Amygdala (tissue), 56 donors: ENCODE measurements at places on chromosomes 5 and 9.

DNA sequence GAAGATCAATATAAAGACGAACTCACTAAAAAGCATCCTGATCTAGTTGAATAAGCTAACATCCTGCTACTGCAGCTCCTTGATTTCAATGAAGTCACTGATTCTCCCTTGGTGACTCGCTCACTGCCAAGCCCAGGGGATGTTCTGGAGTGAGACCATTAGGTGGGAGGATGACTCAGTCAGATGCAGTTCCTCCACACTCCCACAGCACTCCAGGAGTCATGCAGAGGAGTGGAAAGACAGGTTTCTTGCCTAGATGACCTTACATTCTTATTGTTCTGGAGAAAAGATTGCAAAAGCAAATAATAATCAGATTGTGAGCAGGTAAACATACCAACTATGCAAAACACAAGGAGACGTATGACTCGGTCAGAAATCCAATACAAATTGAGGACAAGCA lies 15.3 kb downstream of the GCNT4 start:
- DNase-seq, result no peak

DNA sequence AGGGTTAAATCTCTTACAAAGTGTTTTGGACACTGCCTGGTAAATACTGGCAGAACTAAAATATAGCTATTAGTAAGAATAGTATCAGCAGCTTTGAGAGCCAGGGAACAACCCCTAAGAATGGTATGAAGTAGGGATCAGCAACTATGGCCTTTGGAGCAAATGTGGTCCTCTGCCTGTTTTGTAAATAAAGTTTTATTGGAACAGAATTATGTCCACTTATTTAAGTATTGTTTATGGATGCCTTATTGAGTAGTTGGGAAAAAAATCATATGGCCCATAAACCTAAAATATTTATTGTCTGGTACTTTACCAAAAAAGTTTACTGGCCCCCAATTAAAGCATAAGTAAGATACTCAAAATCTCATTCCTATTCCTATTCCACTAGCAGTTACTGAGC lies 182.2 kb downstream of the PALM2AKAP2 start:
- DNase-seq, result no peak

- DNase-seq, result no peak
Observed at GRCh38 chr9:108021096-108021710, 531.6 kb upstream of the KLF4 start.

DNA sequence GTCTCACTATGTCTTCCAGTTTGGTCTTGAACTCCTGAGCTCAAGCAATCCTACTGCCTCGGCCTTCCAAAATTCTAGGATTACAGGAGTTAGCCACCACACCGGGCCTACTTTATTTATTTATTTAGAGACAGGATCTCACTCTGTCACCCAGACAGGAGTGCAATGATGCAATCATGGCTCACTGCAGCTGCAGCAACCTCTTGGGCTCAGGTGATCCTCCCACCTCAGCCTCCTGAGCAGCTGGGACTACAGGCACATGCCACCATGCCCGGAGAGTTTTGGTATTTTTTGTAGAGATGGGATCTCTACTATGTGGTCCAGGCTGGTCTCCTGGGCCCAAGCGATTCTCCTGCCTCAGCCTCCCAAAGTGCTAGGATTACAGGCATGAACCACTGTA lies 32.8 kb downstream of the PHAX start:
- DNase-seq, result no peak

DNA sequence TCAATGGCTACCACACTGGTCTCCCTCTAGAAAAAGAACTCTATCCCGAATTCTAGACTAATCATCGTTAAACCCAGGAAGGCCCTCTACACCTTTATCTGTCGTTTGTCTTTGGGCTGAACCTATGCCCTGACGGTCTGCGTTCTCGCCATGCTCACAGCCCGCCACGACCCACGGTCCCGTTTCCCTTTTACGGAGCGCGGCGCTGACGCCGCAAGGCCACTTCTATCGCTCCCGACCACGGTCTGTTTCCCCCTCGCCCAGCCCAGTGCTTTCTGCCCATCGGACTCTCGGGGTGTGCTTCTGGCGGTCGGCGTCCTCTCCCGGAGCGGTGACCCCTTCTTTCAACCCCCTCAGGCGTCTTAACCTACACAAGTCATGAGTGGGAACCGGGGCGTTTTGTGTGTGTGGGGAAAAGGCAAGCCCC lies 974 bp downstream of the C9orf40 start:
- no peak for DNase-seq

- DNase-seq, result no peak
Observed at GRCh38 chr9:92590377-92590776, 54.6 kb upstream of the ECM2 start.

GRCh38 chr5:68187268-68188055 lies 28.1 kb upstream of the PIK3R1 start:
- DNase-seq, result peak; percentile 82
